ENCODE measurements at places on chromosomes 13 and 19. TPM values are rescaled to one million over a fixed set of nuclear protein-coding genes. Genes with fewer than 3 reads are reported as not detected.

SIGLEC12 gene
- not detected for total RNA-seq

DHDH gene
- total RNA-seq: not detected

VSTM1 gene
- total RNA-seq: not detected

C13orf42 gene
- not detected for total RNA-seq

NUP58 gene
- total RNA-seq: 135 TPM

OR10H1 gene
- total RNA-seq: not detected

LILRB4 gene
- 1.6 TPM for total RNA-seq

KCNN4 gene
- total RNA-seq: 0.16 TPM

RNF17 gene
- total RNA-seq: not detected

CYP4F3 gene
- 0.16 TPM for total RNA-seq

MAG gene
- total RNA-seq: 0.47 TPM

C19orf33 gene
- total RNA-seq: not detected

CYP4F22 gene
- not detected for total RNA-seq

TTC9B gene
- total RNA-seq: 59.0 TPM

ZNF723 gene
- not detected for total RNA-seq

LRG1 gene
- not detected for total RNA-seq

C19orf44 gene
- total RNA-seq: 2.8 TPM

GFY gene
- total RNA-seq: not detected

PRSS57 gene
- not detected for total RNA-seq

U2AF1L4 gene
- 8.7 TPM for total RNA-seq

RUBCNL gene
- 5.8 TPM for total RNA-seq

RASGRP4 gene
- 0.16 TPM for total RNA-seq

KLF1 gene
- total RNA-seq: 0.31 TPM

ZNF541 gene
- total RNA-seq: not detected

SULT2A1 gene
- total RNA-seq: not detected

DZIP1 gene
- 43.7 TPM for total RNA-seq

ZNF773 gene
- total RNA-seq: 26.4 TPM

All from occipital lobe (tissue), 3 donors.